ENCODE measurements at places on chromosomes 2 and 18.
A peak's percentile ranks its signal among the peaks of the same experiment; 100 is the strongest.

DNA sequence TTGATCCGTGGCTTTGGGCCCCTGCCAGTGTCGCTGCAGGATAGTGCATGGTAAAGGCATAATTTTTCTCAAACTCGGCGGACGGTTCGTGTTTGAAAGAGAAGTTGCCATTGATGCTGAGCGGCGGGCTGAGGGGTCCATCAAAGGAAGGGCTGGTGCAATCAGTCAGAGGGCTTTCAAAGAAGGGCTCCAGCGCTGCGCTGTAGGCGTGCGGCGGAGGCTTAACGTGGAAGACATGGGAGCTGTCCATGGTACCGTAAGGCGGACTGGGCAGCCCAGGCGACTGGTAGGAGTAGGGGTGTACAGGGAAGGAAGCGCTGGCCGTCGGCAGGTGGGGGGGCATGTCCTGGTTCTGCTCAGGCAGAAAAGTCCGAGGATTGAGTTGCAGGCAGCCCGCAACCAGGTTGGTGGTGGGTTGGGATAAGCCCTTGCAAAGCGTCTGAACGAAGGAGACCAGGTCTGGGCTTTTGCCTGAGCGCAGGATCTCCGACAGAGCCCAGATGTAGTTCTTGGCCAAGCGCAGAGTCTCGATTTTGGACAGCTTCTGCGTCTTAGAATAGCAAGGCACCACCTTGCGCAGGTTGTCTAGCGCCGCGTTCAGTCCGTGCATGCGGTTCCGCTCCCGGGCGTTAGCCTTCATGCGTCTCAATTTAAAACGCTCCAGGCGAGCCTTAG, 2.3 kb downstream of the NEUROD1 start:
- no peak for DNase-seq

GRCh38 chr18:48796491-48797205, 154.1 kb downstream of the SMAD7 start:
- no peak for DNase-seq

DNA sequence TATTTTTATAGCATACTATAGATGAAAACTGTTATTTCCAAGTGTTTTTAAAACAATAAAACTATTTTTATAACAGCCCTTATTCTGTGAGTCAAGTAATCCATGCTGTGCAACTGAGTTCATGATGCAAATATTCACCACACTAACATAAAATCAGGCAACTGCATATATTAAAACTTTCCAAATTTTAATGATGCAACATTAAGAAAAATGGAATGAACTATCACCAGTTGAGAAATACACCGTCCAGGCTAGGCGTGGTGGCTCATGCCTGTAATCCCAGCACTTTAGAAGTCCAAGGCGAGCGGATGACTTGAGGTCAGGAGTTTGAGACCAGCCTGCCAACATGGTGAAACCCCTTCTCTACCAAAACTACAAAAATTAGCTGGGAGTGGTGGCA, 114.5 kb downstream of the CDH2 start:
- DNase-seq = no peak

DNA sequence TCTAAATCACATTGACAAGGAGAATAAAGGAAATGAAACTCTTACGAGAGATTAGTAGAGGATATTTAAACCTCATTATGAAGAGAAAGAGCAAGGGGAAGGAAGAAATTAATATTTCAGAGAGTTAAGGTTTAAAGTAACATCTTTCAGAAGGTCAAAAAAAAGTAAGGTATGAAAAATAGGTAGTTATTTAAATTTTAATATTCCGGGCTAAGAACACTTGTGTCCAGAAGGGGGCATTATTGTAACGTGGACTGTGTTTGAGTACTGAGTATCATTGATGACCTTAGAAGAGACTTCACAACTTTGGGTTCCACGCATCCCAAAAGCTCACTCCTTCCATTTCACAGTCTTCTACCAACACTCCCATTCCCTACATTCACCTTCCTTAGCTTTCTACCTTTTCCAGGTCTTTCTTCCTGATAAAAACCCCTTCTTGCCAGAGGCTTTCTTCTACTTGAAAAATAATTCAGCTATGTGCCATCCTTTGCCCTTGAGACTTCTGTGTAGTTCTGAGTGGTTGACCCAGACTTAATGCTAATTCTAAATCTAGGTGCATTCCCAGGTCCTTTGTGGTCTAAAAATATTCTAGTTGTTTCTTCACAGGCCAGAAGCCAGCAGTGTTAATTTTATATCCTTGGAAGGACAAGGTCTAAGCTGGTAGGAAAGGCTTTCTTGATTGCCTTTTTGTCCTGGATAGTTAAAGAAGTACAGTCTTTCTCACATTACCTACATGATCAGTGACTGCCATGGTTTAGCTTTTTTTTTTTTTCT, 16.5 kb downstream of the DYNC1I2 start:
- no peak for DNase-seq

GRCh38 chr2:57726294-57726693, 320.3 kb upstream of the VRK2 start:
- no peak for DNase-seq

DNA sequence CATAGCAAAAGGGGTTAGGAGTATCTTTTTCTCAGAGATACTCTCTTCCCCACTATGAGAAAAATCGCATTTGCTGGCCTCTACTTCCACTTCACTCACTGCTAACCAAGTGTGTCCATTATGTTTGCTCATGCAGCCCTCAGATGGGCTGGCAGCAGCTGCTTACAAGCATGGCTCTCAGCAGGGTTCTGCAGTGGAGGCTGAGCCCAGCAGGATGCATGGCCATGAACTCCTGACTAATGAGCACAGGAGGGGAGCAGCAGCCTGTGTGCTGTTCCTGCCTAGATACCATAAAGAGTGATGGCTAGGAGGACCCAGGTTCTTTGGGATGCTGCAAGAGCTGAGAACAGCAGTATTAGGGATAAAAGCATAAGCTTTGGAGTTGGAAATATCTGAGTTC, 316.9 kb upstream of the THSD7B start:
- no peak for DNase-seq

DNA sequence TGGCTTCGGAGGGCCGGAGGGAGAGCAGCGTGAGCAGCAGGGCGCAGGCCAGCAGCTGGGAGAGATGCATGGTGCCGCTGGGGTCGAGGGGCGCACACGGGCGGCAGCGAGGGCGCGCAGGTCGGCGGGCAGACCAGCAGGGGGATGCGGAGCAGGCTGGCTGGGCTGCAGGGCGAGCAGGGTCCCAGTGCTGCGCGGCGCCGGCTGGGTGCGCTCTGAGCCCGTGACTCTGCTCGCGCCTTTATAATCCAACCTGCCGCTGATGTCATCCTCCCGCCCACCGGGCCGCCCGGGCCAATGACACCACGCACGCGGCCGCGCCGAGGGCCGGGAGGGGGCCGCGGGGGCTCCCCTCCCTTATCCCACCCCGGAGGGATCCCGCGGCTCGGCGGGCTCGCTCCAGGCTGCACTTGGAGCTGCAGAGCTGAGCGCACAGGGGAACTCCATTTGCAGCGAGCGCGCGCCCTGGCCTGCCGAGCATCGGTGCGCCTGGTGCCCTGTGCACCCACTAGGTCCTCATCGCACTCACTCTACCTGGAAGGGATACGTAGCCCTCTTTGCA, at the start of gene NPPC:
TSS of gene NPPC (minus strand) at position 217 of the 562 bp plus-strand sequence. CDS start at position 70, 147 bp downstream.
- DNase-seq = peak; percentile 45

GRCh38 chr18:68427951-68428401, 286.9 kb downstream of the TMX3 start:
- DNase-seq = no peak

DNA sequence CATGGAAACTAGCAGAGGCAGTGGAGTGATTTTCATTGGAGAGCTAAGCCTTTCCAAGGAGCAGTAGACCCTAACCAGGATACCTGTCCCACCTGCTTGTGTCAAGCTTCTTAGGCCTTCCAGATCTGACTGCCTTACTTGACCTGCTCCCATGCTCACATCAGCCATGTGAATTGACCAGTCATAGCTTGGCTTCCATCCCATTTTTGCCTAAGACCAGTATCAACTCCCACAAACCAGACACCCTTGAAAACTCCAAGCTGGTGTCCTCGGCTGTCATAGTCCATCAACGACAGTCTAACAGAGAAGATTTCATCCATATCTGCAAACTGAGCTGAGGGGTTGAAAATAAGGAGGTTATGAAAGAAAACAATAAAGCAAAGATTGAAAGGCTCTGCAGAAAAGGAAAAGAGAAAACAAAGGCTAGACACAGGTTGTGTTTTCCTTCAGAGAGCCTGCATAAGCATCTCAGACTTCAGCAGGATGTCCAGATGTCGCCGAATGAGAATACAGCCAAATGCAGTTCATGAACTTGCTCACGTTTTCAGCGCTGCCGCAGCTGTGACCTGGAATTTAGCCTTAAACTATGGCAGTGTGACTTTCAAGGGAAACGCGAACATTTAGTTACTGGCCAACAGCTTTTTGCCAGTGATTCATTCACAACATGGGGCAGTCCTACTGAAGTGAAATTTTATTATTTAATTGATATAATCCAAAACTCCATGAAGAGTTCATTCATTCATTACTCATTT, 868.1 kb upstream of the ID2 start:
- DNase-seq = no peak

GRCh38 chr2:2635025-2635528, 304.0 kb upstream of the MYT1L start:
- no peak for DNase-seq

DNA sequence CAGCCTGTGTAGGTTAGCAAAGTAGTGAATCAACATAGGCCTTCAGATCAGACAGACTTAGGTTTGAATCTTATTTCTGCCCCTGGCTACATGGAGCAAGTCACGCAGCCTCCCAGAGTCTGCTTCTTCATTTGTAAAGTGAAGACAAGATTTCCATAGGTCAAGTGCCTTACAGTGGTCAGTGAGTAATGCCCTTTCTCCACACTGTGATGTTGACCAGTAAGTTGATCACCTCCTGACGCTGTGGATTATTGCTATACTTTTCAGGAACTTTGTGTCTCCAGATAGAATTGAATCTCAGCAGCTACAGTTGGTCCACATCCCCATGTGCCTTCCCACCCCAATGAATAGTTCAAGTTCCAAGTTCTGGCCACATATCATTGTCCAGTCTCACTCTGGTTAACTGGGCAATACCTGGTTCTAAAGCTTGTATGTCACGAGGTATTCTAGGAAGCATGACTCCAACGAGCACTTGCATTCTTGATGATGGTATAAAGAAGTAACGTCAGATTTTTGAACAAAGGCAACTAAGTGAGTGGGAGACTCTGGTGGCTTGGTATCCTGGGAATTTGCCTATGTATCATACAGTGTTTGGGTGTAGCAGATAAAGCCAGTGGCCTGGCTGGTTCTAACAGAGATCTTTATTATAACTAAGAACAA, 2.1 kb upstream of the CLIP4 start:
- no peak for DNase-seq

- DNase-seq = no peak
These were observed 112.6 kb upstream of the MCFD2 start for GRCh38 chr2:47028171-47028570.

DNA sequence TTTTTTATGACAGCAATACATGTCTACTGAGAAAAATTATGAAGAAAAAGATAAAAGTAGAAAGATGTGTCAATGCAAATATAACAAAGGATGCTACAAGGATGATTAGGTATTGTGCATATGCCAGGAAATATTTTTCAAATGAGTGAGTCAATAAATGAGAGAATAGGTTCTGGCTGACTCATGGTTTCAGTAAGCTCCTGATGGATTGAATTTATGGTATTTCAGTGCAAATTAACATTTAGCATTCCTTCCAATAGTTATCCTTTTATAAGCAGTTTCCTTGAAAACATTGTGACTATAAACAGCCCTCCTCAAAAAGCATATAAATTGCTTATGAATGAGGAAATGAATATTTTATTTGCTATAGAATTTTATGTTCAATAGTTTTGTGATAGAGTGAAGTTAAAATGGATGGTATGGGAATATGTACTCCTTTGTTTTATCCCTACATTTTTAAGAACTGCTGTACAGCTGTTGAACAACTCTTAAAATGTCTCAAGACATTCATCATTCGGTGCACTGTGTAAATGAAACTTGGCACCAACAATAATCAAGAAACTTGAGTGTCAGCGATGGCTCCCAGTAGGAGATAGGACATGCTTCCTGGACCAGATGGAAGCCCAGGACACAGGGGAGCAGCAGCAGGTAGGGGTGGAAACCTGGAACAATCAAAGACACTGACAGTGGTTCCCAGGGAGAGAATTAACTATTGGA, 144.7 kb downstream of the PMAIP1 start:
- DNase-seq = no peak

- no peak for DNase-seq
These were observed 153.3 kb downstream of the EML6 start for GRCh38 chr2:54876764-54877163.

DNA sequence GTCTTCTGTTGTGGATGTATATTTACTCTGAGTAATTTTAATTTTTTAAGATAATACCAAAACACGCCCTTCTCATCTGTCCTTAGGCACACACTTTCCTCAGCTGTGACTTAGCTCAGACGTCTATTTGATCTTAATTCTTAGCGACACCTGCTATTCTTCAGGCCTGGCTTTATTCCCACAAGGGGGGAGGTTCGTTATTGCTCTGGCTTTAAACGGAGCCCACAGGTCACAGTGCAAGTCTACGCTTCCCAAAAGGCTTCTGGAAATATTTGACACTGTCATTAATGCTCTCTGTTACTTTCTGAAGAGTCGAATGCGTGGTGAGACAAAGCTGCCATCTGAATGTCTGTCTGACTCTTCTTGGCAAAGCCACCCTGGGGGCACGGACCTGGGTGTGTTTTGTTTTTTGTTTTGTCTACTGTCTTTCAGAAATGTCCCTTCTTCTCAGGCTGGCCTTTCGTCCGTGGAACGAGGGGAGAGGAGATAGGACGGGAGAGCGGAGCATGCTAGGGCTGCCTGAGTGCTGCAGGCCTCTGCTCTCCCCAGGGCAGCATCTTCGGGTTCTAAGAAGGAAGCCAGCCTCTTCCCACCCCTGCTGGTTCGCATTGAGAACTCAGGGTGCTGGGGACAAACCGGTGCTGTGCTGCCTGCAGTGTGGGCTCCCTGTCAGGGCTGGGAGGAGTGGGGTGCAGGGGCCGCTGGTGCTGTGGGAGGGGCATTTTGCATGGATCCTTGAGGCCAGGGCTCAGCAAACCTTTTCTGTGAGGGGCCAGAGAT, 61.9 kb downstream of the ASAP2 start:
- no peak for DNase-seq

- no peak for DNase-seq
These were observed 20.5 kb downstream of the RND3 start for GRCh38 chr2:150466741-150467620.

- no peak for DNase-seq
These were observed 94.4 kb downstream of the SGPP2 start for GRCh38 chr2:222518570-222519381.

- no peak for DNase-seq
These were observed 39.7 kb downstream of the SMAD7 start for GRCh38 chr18:48910972-48911545.

- DNase-seq = no peak
These were observed 116.8 kb upstream of the SPRED2 start for GRCh38 chr2:65549257-65549627.

DNA sequence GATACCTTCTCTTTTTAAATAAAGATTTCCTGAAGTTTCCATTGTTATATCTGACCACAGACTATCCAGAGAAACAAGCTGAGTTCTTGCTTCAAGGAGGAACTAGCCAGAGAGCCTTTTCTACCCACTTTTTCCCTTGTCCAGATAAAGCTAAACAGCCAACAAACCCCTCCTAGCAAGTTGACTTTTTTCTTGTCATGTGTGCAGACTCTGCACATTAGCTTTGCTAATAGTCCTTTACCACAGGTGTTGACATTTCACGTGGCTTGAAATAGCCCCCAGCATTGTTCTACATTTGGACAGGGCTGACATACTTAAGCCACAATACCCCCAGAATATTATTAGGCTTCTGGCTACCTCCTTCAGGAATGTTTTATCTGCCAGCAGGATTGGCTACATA, 40.7 kb downstream of the PCBP1 start:
- DNase-seq = no peak

Measured in KG1 (cell line).